ENCODE measurements at places on chromosomes 2 and 18. TPM values are rescaled to one million over a fixed set of nuclear protein-coding genes. Genes with fewer than 3 reads are reported as not detected.
A peak's percentile ranks its signal among the peaks of the same experiment; 100 is the strongest.

The KCNS3 gene
- 31.2 TPM for total RNA-seq

The LAMA1 gene
- 17.5 TPM for total RNA-seq

The CERKL gene
- total RNA-seq: 0.14 TPM

DNA sequence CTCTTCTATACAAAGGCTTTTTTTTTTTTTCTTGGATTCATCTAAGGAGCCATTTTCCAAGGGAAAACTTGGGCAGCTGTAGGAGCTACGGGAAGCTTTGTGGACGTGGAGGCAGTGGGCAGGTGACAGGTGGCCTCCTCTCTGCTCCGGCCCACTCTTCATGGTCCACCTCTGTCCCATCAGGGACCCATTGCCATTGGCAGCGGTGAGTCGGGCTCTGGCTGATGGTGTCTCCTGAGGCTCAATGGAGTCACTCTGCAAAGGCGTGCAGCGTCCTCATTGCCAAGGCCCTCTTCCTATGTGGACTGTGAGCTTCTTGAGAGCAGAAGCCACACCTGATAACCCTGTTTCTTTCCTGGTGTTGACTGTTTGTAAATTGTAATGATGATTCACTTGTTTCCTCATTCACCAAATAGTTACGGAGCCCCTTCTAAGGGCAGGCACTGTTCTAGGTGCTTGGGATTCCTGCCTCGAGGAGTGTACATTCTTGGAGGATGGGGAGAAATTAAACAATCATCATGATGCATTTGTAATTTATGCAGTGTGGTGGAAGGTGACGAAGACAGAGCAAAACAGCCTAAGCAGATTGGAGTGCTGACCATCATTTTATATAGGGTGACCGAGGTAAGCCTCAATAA, 240.3 kb upstream of the HS6ST1 start:
- no peak for DNase-seq

- DNase-seq: no peak
Observed at GRCh38 chr18:6854811-6855210, 125.3 kb downstream of the ARHGAP28 start.

DNA sequence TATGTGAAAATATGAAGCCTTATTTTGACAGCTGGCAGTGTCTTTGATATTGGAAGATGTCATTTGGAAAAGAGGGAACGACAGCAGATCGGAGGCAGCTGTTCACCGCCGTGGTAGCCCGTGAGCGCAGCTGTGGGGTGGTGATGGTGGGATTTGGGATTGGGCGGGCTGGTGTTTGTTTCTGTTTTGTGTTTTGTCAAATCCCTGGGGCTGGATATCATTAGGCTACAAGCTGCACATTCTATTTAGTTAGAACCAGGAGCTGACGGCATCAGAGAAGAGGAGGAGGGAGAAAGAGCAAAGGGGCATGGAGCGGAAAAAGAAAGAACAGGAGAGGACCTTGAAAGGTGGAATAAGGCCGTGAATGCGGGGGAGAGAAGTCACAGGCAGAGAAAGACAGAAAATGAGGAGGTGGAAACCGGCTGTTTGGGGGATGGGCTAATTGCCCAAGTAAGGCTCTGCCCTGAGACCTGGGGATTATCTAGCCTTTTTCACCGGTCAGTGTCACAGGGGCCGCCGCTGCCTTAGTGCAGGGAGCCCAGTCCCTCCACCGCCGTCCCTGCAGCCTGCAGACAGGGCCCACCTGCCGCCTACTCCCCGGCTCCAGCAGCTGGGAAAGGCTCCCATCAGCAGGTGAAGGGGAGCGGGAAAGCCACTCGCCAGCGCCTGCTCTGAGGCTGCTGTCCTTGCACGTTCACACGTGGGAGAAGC, 88.0 kb downstream of the ZCCHC2 start:
- DNase-seq: peak; percentile 85
